ENCODE measurements at places on chromosomes 3 and 15.

DNA sequence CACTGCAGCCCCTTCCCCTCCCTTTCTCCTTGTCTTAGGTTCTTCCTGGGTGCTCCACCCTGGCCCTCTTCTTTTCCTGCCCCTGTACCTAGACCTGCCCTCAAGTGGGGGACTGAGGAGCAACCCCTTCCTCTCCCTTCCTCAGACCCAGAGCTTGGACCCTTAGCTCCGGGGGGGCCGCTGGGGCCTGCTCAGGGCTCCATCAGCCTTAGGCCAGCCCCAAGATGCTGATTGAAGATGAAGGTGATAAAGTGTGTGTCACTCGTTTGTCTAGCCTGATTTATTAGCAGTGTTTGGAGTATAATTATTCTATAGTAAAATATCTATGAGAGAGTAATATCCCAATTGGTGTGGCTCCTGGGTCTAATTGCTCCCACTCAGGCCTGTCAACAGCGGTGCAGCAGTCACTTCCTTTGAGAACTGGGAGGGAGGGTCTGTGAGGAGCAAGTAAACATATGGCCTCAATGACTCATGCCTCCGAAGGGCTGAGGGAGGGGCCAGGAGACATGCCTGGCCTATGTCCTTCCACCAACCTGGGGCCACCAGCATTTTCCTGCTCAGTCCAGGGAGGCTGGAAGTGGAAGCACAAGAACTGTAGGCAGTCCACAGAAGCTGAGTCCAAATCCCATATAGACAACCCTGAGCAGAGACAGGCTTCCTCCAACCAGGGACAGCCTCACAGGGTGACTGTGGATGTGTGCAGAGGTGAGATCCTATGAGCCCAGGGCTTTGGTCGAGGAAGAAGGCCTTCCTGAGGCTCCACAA, 123.2 kb downstream of the DNAJB8 start:
- DNase-seq, result no peak

- no peak for DNase-seq
Observed at GRCh38 chr3:107498646-107499045, 24.1 kb upstream of the BBX start.

GRCh38 chr15:56948764-56949101, 30.3 kb downstream of the TCF12 start:
- no peak for DNase-seq

DNA sequence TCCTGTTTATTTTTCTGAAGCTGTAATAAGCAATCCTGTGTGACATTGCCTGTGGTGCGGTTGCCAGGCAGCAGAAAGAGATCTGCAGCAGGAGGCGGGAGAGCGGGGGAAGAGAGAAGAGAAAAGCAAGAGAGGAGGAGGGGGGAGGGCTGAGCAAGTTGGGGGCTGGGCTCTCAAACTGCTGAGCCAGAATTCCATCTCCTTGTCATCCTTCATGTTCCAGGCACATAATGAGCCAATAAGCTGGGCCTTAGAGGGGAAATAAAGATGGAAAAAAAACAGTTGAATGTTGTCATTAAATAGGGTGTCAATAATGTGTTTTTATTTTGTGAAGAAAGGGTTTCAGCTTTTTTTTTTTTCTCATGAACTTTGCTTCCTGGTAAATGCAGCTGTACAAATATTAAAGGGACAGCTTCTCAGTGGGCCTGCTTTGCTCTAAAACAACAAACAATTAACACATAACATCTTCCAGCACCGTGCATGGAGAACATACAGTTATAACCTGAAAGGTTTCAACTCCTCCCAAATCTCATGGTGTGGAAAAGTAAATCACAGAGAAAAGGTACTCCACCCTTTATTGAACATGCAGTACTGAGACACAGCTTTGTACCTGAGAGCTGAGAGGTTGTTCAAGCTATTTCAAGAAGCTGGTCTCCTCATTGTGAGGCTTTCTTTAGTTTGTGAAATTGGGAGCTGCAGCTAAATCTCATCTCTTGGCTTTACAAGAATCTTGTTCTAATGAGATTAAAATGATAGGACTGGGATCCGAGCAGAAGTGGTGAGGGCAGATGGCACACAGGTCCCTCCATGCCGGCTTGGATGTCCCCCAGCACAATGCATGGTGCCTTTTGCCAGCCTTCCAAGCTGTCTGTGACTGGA, 451.1 kb upstream of the KCNMB2 start:
- DNase-seq, result no peak

DNA sequence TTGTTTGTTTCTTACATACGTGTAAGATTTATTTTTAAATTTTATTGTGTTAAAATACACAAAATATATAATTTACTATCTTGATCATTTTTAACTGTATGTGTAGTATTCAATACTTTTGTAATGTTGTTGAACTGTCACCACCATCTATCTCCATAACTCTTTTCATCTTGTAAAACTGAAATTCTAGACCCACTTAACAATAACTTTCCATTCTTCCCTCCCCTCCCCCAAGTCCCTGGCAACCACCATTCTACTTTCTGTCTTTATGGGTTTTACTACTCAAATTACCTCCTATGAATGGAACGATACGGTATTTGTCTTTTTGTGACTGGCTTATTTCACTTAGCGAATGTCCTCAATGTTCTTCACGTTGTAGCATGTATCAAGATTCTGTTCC, 262.1 kb upstream of the CHRM5 start:
- DNase-seq, result no peak

Data from RWPE2 (cell line).